ENCODE measurements at places on chromosomes 16 and 17.

GRCh38 chr17:57368637-57369336 is 112.5 kb downstream of the MSI2 start:
- DNase-seq = no peak

GRCh38 chr16:72301523-72302236 is 129.7 kb upstream of the PMFBP1 start:
- no peak for DNase-seq

DNA sequence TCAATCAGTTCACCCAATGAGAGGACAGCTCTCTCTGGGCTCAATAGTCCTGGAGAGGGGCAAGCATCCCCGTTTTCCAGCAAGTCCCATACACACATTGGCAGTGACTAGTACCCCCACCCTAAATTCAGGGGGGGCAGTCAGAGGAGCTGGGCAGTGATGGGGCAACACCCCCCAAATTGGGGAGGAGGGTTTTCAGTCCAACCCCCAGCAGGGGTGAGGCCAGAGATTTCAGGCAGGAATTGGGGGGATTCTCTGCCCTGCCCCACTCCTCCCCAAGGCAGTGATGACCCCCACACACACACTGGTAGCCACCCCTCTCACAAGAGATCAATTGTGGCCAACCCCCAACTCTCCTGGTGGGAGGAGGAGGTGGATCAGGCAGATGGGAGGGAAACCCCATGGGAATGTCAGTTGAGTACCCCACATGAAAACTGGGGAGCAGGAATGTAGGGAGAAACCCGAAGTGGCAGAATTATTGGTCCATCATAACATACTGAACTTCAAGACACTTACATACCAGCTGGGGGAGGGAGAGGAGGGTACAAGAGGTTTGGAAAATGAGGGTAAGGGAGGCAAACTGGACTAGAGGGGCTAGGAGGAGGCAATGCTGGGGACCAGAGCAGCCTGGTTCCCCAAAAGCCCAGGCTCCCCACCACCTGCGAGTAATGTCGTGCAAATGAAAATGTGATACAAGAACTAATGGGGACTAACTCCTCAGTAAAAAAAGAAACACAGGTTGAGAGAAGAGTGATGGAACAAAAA is 3.1 kb downstream of the VAMP2 start:
- peak; percentile 16 for DNase-seq

GRCh38 chr17:45021607-45022287 is 29.7 kb downstream of the DCAKD start:
- DNase-seq = peak; percentile 63

- DNase-seq = no peak
Measured at GRCh38 chr16:50462793-50463507, 85.2 kb upstream of the NKD1 start.

DNA sequence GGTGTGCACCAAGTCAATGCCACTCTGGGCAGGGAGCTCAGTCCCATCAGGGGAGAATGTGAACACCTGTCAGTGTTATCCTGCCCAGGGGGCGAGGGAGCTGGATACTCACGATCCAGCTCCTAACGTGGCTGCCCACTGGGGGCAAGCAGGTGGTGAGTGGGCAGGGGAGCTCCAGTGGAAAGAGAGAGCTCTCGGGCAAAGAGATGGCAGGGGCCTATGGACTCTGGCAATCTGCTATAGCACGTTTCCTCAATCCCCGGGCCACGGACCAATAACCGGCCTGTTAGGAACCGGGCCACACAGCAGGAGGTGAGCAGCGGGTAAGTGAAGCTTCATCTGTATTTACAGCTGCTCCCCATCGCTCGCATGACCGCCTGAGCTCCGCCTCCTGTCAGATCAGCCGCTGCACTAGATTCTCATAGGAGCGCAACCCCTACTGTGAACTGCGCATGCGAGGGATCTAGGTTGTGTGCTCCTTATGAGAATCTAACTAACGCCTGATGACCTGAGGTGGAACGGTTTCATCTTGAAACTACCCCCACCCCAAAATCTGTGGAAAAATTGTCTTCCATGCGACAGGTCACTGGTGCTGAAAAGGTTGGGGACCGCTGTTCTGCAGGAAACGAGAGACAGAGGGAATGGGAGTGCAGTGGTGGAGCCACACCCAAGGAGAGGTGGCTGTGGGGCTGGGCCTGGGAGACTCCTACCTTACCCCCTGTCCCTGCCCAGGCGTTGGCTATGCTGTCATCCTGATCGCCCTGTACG is 15.6 kb downstream of the SLC6A2 start:
- DNase-seq = no peak

GRCh38 chr17:78267253-78268073 is 36.0 kb downstream of the TMEM235 start:
- no peak for DNase-seq

DNA sequence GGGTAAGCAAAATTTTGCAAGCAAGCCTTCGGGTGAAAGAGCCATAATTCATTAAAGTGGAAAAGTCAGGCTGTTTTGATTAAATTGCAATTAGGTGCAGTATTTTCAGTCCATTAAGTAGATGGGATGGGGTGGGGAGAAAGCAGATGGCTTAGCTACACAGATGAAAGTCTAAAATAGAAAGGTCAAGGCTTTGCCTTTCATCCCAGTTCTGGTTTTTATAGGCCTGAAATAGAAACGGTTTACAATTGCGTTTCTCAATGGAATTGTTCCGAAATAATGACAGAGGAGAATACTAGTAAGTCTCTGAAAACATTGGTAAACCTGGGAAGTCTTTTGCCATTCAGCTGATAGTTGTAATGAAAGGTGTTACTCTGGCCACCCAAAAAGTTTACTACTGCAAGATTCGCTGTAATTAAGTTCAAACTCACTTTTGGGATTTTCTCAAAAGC is 1.5 kb downstream of the PPM1E start:
- DNase-seq = no peak

DNA sequence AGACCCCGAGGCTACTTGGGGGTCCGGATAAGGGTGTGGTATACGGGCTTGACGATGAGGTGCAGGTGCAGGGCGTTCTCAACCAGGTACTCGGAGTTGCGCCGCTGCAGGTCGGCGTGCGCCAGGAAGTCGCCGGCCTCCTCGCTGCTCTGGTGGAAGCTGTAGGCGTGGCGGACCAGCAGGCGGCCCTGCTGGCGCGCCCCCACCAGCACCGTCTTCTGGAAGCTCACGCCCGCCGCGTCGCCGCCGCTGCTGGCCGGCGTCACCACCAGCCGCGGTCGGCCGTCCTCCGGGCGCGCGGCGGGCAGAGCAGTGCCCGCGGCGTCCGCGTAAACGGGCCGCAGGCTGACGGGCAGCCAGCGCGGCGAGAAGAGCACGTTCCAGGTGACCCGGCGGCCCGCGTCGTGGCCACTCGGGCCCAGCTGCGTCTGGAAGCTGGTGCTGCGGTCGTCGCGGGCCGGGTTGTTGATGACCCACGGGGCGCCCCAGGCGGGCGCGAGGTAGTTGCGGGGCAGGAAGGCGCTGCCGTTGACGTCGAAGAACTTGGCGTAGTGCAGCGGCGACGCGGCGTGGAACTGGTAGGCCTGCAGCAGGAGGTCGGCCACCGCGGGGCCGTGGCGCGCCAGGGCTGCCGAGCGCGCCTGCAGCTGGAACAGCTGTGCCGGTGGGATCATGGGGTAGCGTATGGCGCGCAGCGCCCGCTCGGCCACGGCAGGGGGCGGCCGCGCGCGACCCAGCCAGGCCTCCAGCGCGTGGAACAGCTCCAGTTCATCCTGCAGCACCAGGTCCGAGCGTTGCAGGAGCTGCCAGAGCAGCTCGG is 4.8 kb downstream of the BTBD17 start:
- no peak for DNase-seq

- DNase-seq = no peak
Measured at GRCh38 chr16:89111263-89111662, 17.6 kb downstream of the ACSF3 start.

GRCh38 chr17:29158096-29158487 is 22.1 kb downstream of the MYO18A start:
- DNase-seq = no peak

DNA sequence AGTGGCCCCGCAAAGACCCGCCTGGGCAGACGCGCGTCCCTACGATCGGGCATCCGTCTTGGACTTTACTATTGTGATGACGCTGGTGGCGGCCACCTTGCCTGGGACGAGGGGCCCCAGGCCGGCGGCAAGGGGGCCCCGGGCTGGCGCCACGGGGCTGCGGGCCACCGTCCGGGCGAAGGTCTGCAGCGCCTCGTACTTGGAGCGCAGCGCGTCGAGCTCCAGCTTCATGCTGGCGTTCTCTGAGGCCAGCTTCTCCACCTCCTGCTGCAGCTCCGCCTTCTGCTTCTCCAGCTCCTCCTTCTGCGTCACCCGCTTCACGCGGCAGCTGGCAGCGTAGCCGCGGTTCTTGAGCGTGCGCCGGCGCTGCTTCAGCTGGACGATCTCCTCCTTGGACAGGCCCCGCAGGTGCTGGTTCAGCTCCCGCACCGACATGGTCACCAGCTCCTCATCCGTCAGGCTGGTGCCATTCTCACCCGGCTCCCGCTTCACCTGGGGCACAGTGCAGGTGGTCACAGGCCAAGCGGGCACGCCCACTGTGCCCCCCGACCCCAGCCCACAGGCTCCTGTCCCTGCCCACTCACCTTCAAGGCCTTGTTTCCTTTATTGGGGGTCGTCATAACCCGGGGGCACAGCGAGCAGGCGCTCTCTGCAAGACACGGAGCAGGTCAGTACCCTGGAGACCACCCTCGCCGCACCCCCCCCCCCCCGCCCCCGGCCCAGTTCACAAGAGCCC is 4.8 kb upstream of the SIRT7 start:
- DNase-seq = no peak

- no peak for DNase-seq
Measured at GRCh38 chr16:68236826-68237242, 907 bp upstream of the ESRP2 start.

- DNase-seq = no peak
Measured at GRCh38 chr17:4554441-4554996, 665 bp downstream of the MYBBP1A start.

- DNase-seq = no peak
Measured at GRCh38 chr17:15920758-15921239, 24.1 kb upstream of the ADORA2B start.

- no peak for DNase-seq
Measured at GRCh38 chr16:85746460-85747215, 4.3 kb downstream of the C16orf74 start.

GRCh38 chr17:63437287-63438091 is 8.6 kb downstream of the CYB561 start:
- no peak for DNase-seq

DNA sequence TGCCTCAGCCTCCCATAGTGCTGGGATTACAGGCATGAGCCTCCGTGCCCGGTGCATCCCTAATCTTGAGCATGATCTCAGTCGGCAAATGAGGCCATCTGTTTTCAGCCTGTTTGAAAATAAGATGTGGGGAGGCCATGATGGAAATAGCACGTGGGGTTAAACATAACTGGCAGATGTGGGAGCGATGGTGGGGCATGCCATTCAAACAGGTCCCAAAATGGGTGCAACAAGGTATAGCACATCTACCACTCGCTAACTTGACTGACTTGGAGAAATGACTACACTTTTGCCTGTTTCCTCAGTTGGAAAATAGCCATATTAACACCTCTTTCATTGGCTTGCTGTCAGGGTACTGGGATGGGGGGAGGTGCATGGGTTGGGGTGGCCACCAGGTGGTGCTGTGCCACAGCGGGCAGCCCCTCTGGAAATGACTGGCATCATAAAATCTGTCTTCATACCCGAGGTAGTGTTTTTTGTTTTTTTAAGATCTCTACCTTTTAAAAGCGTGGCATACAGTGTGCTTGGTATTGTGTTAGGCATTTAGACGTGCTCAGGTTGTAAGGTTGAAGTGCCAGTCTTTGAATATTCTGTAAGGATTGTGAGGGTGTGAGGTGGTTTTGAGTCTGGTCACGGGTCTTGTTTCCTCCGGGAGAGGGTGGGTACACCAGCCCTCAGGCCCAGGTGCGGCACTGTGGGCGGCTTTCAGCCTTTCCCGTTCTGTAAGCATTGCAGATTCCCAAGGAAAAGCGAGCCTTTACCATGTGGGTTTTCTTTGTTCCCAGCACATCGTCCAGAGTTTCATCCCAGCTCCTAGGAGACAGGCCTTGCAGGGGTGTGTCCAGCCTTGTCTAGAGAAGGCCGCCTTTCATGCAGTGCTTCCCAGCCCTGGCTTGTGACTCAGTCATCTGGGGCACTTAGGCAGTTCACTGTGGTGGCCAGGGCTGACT is 2.9 kb upstream of the TTYH2 start:
- DNase-seq = peak; percentile 85

GRCh38 chr17:63250830-63251229 is 195.3 kb downstream of the CYB561 start:
- no peak for DNase-seq

DNA sequence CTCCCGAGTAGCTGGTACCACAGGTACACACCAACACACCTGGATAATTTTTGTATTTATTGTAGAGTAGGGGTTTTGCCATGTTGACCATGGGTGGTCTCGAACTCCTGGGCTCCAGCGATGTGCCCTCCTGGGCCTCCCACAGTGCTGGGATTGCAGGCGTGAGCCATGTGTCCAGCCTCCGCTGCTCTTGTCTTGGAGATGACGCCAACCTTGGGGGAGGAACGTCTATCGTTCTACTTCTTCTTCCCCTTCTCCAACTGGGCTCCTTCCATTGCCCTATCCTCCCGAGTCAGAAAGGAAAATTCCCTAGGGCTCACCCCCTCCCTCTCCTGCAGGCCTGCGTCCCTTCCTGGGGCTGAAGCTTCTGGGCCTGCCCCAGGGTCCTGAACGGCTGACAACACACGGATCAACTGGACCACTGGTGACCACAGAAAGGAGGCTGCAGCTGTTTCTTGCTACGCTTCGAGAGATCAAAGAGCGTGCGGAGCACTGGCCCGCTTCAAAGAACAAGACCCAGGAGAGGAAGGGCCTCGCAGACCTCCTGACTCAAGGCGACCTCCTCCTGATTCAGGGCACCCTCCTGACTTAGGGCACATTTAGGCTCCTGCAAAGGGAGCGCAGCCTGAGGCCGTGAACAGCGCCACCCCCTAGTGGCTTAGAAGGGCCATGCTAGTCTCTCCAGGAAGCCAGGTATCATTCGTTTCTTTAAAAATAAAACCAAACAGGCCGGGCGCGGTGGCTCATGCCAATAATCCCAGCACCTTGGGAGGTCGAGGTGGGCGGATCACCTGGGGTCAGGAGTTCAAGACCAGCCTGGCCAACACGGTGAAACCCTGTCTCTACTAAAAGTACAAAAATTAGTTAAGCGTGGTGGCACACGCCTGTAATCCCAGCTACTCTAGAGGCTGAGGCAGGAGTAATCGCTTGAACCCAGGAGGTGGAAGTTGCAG is 48.5 kb upstream of the HELZ start:
- DNase-seq = peak; percentile 75

DNA sequence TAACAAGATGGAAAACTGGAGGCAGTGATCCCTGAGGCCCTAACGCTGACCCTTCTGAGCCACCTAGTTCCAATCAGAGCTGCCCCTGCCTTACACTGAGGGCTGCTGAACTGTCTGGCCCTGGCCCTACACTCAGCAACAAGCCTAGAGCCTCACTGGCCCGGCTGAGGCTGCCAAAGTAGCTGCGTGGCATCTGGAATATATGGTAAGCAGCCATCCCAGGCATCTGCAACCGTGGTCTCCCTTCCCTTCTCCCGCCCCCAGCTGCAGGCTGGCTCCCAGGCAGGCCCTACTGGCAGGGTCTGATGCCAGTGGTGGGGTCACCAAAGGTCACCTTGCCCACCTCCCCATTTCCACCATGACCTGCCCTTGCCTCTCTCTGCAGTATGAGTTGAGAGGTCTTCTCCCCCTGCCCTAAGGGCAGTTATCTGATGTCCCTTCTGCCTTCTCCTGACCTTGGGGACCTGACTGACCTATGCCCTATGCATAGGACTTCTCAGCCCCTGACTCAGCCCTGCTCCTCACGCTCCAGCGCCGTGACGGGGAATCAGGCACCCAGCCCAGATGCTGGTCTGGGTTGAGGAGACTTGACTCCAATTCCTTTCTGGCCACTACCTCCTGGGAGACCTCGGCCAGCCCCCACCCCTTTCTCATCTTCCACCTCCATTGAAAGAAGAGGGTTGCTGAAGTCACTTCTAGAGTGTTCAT is 45.3 kb downstream of the CPNE2 start:
- DNase-seq = no peak
